Karpas-422 (cell line): ENCODE measurements at places on chromosomes 7 and 10. TPM values are rescaled to one million over a fixed set of nuclear protein-coding genes. Genes with fewer than 3 reads are reported as not detected.

The FAM25C gene
- total RNA-seq, result not detected in 2 replicates

The MACROH2A2 gene
- total RNA-seq, result not detected in 2 replicates

The PPP1R17 gene
- total RNA-seq, result 0.22 and 7.9 TPM in 2 replicates

The CHCHD3 gene
- 83.5 and 146 TPM in 2 replicates for total RNA-seq

- H3K36me3 ChIP-seq, result peaks cover 32% of the 10 kb centered on the region
- peak; percentile 52 for DNase-seq
- H3K27me3 ChIP-seq, result no peaks in the 10 kb centered on the region
- peaks cover 17% of the 10 kb centered on the region for H3K4me1 ChIP-seq
Observed at GRCh38 chr7:72925546-72926120, 738 bp downstream of the POM121 start.

GRCh38 chr10:70250961-70251680 lies 17.9 kb upstream of the PPA1 start:
- H3K4me3 ChIP-seq, result no peak overlapping the region
- H3K27ac ChIP-seq, result no peak overlapping the region
- no peak for DNase-seq
- H3K4me1 ChIP-seq, result no peaks in the 10 kb centered on the region
- no peaks in the 10 kb centered on the region for H3K36me3 ChIP-seq

DNA sequence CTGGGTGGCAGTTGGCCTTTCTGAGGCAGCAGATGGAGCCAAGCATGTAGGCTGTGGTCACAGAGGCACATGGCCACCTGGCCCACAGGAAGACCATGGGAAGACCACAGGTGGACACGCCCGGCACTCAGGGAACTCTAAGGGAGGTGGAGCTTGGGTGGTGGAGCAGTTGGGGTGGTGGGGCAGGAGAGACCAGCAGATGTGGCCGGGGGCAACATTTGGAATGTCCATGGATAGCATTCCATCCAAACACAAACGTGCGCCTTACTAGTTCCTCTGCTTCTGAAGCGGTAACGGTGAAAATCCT lies 290.9 kb downstream of the PTPRN2 start:
- no peak overlapping the region for H3K4me3 ChIP-seq
- H3K27ac ChIP-seq, result no peak overlapping the region
- no peaks in the 10 kb centered on the region for H3K4me1 ChIP-seq
- no peak for DNase-seq

- H3K4me3 ChIP-seq, result no peak overlapping the region
- no peaks in the 10 kb centered on the region for H3K36me3 ChIP-seq
- no peak overlapping the region for H3K27ac ChIP-seq
- no peak for DNase-seq
- H3K27me3 ChIP-seq, result no peaks in the 10 kb centered on the region
Observed at GRCh38 chr7:8017423-8017822, 48.8 kb downstream of the GLCCI1 start.

DNA sequence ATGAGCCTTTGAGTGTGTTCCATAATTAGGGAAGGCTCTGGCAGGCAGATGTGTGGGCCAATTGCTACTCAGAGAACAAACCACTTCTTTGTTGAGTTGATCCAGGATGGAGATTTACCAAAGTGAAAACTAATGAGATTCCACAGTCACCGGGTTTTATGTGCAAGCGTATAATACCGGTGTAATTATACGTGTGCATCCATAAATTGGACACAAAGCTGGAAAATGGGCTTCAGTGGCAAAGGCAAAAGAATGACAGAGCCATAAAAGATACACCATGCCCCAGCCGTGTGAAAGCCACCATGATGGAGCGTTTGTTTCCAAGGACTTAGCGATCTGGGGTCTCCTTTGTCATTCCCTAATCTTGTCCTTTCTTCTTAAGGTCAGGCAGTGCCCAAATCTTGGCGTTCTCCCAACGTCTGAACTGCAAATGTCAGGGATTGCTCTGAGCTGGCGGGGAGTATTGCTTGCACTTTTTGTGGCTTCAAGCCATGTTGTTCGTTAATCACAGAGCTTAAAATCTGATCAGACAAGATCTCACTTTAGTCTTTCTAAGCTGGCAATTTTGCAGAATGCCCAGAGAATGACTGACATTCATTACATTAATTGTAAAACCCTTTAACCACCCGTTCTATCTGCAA lies 70.1 kb downstream of the NPTX2 start:
- H3K36me3 ChIP-seq, result no peaks in the 10 kb centered on the region
- H3K4me3 ChIP-seq, result no peak overlapping the region
- H3K27me3 ChIP-seq, result no peaks in the 10 kb centered on the region

DNA sequence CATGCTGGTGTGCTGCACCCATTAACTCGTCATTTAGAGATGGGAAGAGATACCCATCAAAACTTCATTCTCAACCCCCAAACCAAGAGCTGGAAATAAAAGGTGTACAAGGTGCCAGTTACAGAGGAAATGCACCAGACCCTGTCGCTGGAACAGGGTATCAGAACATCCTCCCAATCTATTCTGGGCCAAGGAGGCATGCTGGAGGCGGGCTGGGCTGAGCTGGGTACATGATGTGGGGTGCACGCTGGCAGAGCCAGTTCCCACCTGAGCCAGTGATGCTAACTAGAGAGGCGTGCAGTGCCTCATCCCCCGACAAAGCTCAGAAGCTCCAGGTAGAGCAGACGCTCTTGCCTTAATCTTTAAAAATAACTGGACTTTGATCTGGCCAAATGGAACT lies 70.1 kb downstream of the NPSR1 start:
- no peak for DNase-seq
- no peak overlapping the region for H3K4me3 ChIP-seq
- H3K4me1 ChIP-seq, result no peaks in the 10 kb centered on the region
- H3K27ac ChIP-seq, result no peak overlapping the region
- no peaks in the 10 kb centered on the region for H3K36me3 ChIP-seq

GRCh38 chr7:88357781-88358525 lies 51.3 kb upstream of the STEAP4 start:
- no peak overlapping the region for H3K4me3 ChIP-seq
- no peaks in the 10 kb centered on the region for H3K27me3 ChIP-seq
- no peaks in the 10 kb centered on the region for H3K36me3 ChIP-seq
- no peak overlapping the region for H3K27ac ChIP-seq

DNA sequence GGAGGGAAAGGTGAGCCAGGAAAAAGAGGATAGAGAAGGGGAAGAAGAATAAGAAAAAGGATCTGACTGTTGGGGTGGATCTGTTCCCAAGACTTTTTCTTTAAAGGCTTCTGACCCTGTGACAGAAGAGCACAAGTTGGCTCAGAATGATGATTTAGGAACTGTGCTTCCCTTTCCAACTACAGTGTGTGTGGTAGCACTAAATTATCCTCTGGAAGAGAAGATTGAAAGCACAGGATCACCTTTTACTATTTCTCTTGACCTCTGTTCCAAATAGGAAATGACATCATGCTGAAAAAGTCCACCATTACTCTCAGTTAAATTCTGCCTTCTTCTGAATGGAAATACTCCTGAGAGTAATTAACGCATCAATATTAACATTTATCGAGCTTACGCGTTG lies 47.2 kb downstream of the VAX1 start:
- no peaks in the 10 kb centered on the region for H3K4me1 ChIP-seq
- H3K27ac ChIP-seq, result no peak overlapping the region
- no peaks in the 10 kb centered on the region for H3K27me3 ChIP-seq

DNA sequence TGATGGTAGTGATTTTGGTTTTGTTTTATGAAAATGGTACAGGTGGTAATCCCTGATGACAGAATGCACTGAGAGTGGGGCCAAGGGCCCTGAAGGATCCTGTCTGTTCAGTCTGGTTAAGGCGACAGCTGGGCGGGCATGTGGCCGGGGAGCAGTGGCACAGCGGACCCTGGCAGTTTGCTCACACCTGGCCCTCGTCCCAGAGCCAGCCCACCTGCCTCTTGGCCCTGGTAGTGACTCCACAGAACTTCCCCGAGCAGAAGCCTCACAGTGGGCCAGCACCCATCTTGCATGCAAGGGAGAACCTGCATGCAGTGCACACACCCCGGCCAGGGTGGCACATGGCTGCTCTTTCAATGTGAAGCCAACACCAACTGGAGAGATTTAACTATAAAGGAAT lies 82.8 kb downstream of the ALOX5 start:
- H3K27me3 ChIP-seq, result no peaks in the 10 kb centered on the region
- no peak overlapping the region for H3K4me3 ChIP-seq
- peaks cover 53% of the 10 kb centered on the region for H3K4me1 ChIP-seq
- 0 out of 2 replicates have a peak, but pooled peaks cover 4% of the 10 kb centered on the region for H3K36me3 ChIP-seq
- no peak for DNase-seq

GRCh38 chr7:138618933-138619332 lies 82.2 kb downstream of the SVOPL start:
- DNase-seq, result no peak
- no peaks in the 10 kb centered on the region for H3K4me1 ChIP-seq
- H3K4me3 ChIP-seq, result no peak overlapping the region

DNA sequence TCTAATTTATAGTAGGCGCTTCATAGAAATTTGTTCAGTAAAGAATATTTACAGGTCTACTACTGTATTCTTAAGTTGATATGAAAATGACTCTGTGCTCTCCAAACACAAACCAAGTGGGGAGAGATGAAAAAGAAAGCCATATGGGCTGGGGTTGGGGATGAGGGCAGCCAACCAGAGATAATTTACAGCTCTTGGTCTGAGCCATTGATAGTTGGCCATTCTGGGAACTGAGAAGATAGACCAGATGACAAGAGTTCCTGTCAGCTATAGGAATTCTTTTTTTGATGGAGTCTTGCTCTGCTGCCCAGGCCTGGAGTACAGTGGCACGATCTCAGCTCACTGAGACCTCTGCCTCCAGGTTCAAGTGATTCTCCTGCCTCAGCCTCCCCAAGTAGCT lies 57.4 kb downstream of the LAMB4 start:
- DNase-seq, result no peak
- no peaks in the 10 kb centered on the region for H3K36me3 ChIP-seq
- H3K27me3 ChIP-seq, result no peaks in the 10 kb centered on the region
- H3K4me1 ChIP-seq, result no peaks in the 10 kb centered on the region
- no peak overlapping the region for H3K4me3 ChIP-seq

GRCh38 chr10:70052462-70053217 lies at the start of gene MACROH2A2:
MACROH2A2 (plus strand) TSS chr10:70052846; CDS start chr10:70075659, 22,813 bp downstream.
- no peak for DNase-seq
- H3K4me3 ChIP-seq, result no peak within 1 kb of the TSS
- H3K27ac ChIP-seq, result no peak within 1 kb of the TSS
- H3K27me3 ChIP-seq, result no peaks in the 10 kb centered on the region
- H3K4me1 ChIP-seq, result no peaks in the 10 kb centered on the region
